ENCODE measurements at places on chromosomes 6 and 20. TPM values are rescaled to one million over a fixed set of nuclear protein-coding genes. Genes with fewer than 3 reads are reported as not detected.

GRCh38 chr6:86526238-86526637 is 411.1 kb upstream of the HTR1E start:
- DNase-seq, result no peak

DNA sequence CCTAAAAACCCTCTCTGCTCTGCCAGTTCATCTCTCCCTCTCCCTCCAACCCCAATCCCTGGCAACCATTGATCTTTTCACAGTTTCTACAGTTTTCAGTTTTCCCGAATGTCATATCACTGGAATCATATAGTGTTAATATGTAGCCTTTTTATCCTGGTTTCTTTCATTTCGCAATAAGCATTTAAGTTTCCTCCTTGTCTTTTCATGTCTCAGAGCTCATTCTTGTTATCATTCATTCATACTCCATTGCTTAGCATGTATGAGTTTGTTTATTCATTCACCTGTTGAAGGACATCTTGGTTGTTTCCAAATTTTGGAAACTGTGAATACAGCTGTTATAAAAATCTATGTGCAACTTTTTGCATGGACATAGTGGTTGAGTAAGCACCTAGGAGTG is 5.5 kb upstream of the PCMTD2 start:
- no peak for DNase-seq

- no peak for DNase-seq
Measured at GRCh38 chr20:32028647-32029372, 18.6 kb downstream of the CCM2L start.

- DNase-seq, result no peak
Measured at GRCh38 chr6:99177736-99178135, 171.7 kb downstream of the FAXC start.

DNA sequence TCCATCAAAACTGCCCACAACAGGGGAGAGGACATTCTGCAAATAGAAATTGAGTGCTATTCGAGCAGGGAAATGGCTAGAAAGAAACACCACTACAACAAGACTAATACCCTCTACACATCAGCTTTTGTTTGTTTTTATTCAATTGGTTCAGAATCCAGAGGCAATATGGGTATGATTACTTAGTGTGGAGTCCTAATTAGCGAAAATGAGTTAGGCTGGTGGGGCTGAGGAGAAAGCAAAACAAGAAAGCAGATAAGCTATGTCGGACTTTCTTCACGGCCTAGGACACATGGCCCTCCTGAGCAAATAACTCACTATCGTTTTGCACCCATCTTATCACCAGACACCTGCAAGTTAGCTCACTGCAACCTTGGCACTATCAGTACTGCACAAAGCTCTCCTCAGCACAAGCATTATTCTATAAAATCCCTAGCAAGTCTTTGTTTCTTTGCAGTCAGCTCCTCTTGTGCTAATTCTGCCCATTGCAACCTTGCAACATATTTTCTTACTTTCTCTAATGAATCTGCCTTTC is 31.3 kb upstream of the SH3BGRL2 start:
- DNase-seq, result no peak

DNA sequence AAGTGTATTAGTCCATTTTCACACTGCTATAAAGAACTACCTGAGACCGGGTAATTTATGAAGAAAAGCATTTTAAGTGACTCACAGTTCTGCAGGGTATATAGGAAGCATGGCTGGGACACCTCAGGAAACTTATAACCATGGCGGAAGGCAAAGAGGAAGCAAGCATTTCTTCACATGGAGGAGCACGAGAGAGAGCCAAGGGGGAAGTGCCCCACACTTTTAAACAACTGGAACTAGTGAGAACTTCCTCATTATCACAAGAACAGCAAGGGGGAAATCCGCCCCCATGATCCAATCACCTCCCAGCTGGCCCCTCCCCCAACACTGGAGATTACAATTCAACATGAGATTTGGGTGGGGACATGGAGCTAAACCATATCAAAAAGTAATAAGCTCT is 28.3 kb upstream of the B3GAT2 start:
- DNase-seq, result no peak

GRCh38 chr6:157064502-157064901 is 258.8 kb downstream of the TMEM242 start:
- DNase-seq, result no peak

DNA sequence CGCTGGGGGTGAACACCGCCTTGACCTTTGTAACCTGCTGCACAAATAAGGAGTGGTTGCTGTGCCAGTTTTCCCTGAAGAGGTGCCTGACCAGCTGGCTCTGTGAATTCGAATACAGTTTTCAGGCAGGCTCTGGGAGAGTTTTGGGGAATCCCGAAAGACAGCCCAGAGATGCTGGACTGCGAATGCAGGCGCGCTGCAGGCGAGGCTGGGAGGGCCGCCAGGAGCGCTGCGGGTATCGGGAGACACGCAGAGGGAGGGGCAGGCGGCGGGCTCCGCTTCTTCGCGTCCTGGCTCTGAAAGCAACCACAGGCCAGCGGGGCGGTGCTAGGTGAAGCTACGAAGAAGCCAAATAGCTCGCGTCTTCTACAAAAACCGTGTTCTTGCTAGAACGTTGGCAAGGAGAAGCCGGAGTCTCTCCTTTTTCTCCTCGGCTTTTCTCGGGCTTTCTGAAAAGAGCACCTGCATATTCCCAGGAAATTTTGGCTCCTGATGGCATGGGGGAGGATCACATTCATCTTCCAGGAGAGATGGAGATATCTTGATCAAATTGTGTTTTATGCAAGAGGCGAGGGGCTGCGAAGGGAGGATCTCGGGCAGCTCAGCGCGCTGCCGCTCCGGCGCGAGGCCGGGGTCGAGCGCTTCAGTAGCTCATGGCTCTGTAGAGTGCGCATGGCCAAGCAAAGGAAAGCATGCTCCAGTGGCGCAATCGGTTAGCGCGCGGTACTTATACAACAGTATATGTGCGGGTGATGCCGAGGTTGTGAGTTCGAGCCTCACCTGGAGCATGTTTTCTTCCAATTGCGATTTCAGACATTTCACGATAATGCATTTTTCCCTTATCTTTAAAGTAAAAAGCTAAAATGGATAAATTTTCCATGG is 158.1 kb upstream of the ZNF184 start:
- DNase-seq, result peak; percentile 49

- no peak for DNase-seq
Measured at GRCh38 chr6:31762878-31763618, 592 bp downstream of the SAPCD1 start.

GRCh38 chr6:149478631-149479314 is 6.0 kb downstream of the ZC3H12D start:
- no peak for DNase-seq

DNA sequence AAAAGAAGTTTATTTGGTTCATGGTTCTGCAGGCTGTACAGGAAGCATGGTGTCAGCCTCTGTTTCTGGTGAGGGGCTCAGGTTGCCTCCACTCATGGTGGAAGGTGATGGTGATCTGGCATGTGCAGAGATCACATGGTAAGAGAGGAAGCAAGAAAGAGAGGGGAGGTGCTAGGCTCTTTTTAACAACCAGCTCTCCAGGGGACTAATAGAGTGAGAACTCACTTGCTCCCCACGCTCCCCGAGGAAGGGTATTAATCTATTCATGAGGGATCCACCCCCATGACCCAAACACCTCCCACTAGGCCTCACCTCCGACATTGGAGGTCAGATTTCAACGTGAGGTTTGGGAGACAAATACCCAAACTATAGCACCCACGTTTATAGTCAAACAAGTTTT is 4.0 kb upstream of the GJB7 start:
- no peak for DNase-seq

DNA sequence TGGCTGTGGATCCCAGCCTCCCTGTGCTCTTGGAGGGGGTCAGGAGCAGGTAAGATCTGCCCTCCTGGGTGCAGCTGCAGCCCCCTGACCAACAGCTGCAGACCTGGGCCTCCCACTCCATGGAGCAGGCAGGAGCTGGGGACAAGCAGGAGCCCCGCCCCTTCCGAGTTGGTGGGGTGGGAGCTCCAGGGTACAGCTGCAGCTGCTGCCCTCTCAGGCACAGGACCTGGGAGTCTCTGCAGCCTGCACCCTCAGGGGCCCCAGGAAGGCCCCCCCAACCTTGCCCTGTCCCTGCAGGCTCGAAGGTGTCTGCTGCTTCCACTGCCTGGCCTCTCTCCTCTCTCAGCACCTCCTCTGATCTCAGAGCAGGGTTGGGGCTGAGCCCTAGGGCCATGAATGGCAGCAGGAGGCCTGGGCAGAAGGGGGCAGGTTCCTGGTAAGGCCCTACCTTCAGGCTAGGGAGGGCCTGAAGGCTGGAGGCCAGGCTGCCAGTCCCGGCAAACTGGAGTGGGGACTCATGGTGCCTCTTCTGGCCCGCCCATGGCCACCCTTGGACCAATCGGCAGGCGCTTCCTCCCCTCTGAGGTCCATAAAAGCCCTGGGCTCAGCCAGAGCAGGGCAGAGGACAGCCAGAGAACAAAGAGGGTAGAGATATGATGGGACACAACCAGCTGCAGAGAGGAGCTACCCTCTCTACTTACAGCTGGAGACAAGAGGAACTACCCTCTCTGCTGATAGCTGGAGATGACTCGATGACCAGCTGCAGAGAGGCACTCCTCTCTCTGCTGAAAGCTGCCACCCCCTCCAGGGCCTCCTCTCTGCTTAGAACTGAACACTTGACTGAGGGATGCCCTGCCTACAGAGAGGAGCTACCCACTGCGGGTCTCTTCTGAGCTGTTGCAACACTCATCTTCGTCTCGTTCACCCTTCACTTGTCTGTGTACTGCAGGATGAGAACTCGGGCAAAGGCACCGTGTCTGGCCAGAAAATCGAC is 7.8 kb upstream of the PACSIN1 start:
- no peak for DNase-seq

DNA sequence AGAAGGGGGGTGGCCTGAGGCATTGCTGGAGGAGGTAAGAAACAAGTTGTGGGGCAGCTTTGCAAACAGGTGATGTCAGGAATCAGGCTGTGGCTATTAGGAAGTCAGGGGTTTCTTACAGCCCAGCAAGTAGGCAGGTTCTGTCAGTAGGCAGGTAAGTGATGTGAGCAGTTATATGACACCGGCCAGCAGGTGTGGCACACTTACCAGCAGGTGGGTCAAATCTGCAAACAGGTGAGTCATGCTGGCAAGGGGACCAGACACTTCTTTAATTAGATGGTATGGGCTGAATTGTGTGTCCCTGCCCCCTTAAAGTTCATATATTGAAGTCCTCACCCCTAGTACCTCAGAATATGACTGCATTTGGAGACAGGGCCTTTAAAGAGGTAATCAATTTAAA is 16.4 kb upstream of the ENPP4 start:
- peak; percentile 62 for DNase-seq

DNA sequence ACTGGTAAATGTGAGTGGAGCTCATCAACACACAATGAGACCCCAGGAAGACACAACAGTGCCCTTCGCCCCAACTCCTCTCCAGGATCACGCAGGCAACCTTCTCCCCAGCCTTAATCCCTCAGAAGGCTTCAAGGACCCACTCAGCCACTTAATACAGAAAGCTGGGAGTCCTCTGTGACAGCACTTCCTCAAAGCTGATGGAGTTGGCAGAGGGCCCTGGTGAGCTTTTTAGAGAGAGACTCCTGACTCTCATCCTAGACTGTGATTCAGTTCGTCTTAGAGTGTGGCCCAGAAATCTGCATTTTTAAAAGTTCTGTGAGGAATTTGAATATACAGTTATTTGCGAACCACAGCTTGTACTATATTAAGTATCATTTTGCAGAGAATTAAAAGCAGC is 187.7 kb downstream of the UST start:
- DNase-seq, result no peak

GRCh38 chr6:156627524-156627923 is 149.7 kb upstream of the ARID1B start:
- DNase-seq, result no peak

- DNase-seq, result no peak
Measured at GRCh38 chr6:148509119-148509799, 166.6 kb downstream of the SASH1 start.

DNA sequence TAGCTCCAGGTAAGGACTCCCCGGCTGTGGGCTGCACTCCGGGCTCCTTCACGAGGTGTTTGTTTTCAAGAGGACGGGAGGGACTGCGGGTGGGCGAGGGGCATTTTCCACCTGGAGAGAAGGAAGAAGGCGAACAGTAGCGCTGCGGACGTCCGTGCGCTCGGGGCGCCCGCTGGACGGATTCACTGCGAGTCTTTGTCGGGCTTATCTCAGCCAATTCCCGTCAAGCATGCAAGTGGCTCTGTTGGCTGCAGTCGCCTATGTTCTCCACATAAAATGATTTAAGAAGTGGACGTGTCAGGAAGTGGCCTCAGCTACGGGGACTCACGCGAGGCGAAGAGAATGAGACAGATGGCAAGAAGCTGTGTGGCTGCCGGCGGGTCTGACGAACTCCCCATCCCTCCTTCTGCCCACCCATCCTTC is 332 bp downstream of the GRIK2 start:
- no peak for DNase-seq

- DNase-seq, result no peak
Measured at GRCh38 chr20:53210931-53211330, 238.8 kb downstream of the TSHZ2 start.

DNA sequence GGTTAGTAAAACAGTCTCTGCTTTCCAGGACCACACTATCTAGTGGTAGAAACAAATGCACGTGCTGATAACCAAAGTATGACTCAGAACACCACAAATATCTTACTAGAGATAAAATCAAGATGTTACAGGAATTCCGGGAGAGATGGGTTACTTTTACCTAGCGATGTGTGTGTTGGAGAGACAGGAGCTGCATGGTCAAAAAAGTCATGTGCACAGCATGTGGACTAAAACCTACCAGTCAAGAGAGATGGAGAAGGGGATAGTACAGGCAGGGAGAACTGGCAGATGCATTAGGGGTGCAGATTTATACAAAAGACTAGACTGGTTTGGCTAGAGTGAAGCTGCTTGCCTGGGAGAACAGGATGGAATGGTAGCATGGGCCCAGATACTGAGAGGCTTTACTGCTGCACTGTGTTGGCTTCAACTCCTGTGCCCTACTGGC is 75.3 kb upstream of the MRAP2 start:
- DNase-seq, result no peak

- DNase-seq, result no peak
Measured at GRCh38 chr6:88477413-88477812, 311.3 kb upstream of the CNR1 start.

DNA sequence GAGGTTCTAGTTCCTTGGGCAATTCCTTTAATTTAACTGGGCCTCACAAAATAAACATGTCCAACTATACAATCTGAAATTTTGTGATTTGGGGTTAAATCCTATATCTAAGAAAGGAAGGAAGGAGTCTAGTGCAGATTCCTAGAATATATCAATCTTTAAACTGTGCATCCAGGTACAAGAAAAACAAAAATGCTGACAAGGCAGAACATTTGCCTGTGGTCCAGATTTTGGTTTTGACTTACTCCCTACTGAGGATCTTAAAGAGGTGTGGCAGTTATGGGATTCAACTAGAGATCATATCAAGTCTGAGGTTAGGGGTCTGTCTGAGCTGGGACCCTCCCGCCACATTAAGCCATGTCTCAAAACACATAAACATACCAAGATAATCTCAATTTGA is 17.7 kb upstream of the COX7A2 start:
- DNase-seq, result no peak

The LGSN gene
- total RNA-seq, result not detected

The C20orf141 gene
- not detected for total RNA-seq

The OR12D3 gene
- total RNA-seq, result not detected

The SRSF12 gene
- not detected for total RNA-seq

The PPP1R11 gene
- 44.6 TPM for total RNA-seq

The SGK2 gene
- 160 TPM for total RNA-seq

The SLC44A4 gene
- total RNA-seq, result 445 TPM

The HLA-DRB5 gene
- total RNA-seq, result not detected

The IRAK1BP1 gene
- total RNA-seq, result 1.4 TPM

The FAM83C gene
- total RNA-seq, result not detected

The SPATS1 gene
- total RNA-seq, result not detected
